ENCODE measurements at places on chromosomes 6 and 20.

DNA sequence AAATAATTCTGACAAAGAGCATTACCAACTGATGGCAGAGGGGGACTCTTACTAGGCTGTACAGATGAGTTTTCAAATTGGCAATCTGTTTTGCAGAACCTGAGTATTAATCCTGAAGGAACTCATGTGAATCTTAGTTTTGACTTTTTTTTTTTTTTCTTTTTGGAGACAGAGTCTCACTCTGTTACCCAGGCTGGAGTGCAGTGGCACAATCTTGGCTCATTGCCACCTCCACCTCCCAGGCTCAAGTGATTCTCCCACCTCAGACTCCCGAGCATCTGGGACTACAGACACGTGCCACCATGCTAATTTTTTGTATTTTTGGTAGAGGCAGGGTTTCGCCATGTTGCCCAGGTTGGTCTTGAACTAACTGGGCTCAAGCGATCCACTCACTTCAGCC is 49.3 kb downstream of the KCTD20 start:
- no peak for DNase-seq

GRCh38 chr6:150900049-150900448 is 34.5 kb downstream of the MTHFD1L start:
- DNase-seq = no peak

GRCh38 chr6:6392214-6393068 is 72.0 kb upstream of the F13A1 start:
- no peak for DNase-seq

- no peak for DNase-seq
Measured at GRCh38 chr6:81892891-81893290, 140.4 kb upstream of the TENT5A start.

DNA sequence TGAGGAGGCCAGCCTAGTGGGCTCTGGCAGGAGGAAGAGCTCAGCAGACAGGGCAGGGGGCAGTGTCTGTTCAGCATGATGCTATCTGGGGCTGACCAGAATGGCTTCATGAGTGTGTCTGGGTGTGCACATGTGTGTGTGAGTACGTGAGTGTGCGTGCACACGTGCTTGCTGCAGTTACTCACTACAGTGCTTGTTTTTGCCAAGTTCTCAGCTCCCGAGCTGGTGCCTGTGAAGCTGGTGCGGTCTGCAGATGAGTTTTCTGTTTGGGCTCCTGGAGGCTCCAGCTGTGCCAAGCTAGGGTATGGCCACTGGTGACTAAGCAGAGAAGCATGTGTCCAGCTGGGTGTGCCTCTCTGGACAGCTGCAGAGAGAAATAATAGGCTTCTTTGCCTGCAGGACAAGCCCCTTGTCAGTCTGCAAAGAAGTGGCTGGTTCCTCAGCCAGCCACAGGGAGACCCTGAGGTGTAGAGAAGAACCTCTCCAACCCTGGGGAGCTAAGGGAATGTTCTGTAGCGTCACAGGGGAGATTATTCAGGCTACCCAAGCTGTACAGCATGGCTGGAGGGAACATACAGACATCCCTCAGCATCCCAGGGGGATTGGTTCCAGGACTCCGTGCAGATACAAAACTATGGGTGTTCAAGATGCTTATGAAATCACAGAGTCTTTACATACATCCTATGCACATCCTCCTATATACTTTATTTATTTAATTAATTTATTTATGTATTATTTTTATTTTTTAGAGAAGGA is 40.2 kb upstream of the FAM50B start:
- no peak for DNase-seq

DNA sequence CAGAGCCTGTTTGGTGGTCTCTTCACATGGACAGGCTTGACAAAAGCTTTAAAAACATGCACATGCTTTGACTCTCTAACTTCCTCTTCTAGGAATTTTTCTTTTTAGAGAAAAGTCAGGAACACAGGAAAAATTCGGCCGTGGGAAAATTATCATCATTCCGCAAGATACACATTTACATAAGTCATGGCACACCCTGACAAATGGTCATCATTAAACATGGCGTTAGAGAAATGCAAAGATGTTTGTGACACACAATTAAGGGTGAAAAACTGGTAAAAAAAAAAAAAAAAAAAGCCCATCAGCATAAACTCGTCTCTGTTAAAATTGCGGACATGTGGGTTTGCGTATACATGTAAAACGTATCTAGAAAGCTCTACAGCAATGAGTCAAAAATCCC is 134.2 kb upstream of the AGPAT4 start:
- no peak for DNase-seq

GRCh38 chr20:60410618-60411264 is 452.5 kb downstream of the CDH26 start:
- no peak for DNase-seq

GRCh38 chr20:52439375-52439774 is 247.8 kb upstream of the ZFP64 start:
- no peak for DNase-seq

GRCh38 chr6:37998366-37998765 is 178.8 kb downstream of the ZFAND3 start:
- no peak for DNase-seq

DNA sequence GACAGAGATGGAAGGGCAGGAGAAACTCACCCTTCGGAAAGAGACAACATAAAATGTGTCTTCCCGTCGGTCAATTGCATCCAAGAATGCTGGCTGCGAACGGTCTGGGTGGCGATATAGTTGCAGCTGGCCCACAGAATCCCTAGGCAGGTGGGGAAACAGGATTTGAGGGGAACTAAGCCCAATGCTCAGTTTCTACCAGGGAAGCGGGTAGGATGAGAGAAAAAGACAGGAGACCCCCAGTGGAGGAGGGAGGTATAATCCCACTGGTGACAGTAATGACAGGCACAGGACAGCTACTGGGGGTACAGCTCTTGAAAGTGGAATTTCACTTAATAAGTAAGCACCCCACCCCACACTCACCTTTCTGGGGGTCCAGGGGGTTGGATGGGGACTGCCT is 7.5 kb upstream of the TNXB start:
- peak; percentile 56 for DNase-seq

GRCh38 chr6:117188627-117189201 is 76.6 kb upstream of the VGLL2 start:
- DNase-seq = no peak

GRCh38 chr20:35269055-35269781 is 8.7 kb downstream of the MMP24OS start:
- DNase-seq = peak; percentile 45

GRCh38 chr6:26520850-26521599 is 17.1 kb upstream of the HMGN4 start:
- peak; percentile 94 for DNase-seq

DNA sequence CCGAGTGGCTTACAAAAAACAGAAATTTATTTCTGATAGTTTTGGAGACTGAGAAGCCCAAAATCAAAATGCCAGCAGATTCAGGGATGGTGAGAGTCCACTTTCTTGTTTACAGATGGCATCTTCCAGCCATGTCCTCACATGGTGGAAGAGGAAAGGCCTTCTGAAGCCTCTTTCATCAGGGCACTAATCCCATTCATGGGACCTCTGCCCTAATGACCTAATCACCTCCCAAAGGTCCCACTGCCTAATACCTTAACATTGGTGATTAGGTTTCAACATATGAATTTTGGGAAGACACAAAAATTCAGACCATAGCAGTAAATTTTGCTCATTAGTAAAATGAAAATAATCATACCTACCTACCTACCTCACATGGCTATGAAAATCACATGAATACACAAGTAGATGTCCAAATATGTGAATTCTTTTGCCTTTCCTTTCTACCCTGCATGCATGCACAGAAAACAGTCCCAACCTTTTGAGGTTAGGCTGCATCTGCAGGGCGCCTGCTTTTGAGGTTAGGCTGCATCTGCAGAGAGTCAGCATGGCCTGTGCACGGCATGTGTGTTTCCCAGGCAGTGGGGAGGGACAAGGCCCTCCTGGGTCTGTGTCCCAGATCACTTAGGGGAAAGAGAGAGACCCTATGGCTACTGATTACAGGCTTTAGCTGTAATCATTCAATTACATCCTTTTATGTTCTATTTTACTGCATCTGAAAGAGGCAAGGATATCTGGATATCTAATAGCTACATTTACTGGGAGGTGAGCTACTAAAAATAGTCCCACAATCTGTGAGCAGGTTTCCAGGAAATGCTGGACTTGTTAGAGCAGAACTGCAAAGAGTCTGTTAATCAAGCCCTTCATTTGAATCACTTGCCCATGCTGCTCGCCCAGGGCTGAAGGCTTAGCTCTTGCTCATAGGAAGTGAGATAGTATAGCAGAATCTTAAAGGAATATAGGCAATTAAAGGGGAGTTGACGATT is 497.7 kb upstream of the MARCKS start:
- no peak for DNase-seq

DNA sequence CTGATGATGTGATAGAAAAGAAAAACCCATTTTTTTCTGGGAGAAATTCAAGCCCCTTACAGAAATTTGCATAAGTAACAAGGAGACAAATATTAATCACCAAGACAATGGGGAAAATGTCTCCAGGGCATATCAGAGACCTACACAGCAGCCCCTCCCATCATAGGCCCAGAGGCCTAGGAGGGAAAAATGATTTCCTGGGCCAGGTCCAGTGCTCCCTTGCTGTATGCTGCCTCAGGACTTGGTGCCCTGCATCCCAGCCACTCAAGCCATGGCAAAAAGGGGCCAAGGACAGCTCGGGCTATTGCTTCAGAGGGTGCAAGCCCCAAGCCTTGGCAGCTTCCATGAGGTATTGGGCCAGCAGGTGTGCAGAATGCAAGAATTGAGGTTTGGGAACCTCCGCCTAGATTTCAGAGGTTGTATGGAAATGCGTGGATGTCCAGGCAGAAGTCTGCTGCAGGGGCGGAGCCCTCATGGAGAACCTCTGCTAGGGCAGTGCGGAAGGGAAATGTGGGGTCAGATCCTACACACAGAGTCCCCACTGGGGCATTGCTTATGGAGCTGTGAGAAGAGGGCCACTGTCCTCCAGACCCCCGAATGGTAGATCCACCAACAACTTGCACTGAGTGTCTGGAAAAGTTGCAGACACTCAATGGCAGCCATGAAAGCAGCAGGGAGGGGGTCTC is 7.6 kb upstream of the DBNDD2 start:
- DNase-seq = no peak

- DNase-seq = no peak
Measured at GRCh38 chr6:112639391-112639831, 292.3 kb downstream of the RFPL4B start.

DNA sequence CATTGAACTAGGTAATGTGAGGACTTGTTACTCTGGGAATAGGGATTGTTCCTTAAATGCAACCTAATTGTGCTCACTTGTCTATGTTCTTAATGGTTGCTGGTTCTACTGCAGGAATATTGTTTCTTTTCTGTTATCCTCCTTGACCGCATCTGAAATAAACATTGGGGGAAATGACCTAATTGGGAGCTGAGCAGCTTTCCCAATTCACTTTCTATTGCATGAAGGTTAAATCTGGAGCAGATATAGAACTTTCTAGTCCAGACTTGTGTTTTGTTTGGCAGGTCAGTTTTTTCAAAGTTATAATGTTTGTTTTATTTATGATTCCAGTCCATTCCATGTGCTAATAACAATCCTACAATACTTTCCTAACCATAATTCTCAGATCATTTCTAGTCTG is 981.0 kb upstream of the CITED2 start:
- DNase-seq = no peak

DNA sequence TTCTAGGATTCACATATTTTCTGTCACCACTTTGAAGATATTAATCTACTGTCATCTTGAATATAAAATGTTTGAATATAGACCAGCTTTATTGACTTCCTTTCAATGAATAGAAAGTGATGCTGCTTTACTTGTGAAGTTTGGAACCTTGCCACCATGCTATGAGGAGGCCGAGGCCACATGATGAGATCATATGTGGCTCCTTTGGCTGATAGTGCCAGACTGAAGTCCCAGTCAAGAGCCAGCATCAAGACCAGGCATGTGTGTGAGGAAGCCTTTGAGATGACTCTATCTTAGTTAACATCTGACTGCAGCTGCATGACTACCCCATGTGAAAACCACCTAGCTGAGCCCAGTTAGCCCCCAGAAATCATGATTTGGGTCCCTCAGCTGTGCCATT is 169.5 kb downstream of the OTOR start:
- no peak for DNase-seq

- no peak for DNase-seq
Measured at GRCh38 chr6:113208726-113209125, 648.4 kb upstream of the MARCKS start.

DNA sequence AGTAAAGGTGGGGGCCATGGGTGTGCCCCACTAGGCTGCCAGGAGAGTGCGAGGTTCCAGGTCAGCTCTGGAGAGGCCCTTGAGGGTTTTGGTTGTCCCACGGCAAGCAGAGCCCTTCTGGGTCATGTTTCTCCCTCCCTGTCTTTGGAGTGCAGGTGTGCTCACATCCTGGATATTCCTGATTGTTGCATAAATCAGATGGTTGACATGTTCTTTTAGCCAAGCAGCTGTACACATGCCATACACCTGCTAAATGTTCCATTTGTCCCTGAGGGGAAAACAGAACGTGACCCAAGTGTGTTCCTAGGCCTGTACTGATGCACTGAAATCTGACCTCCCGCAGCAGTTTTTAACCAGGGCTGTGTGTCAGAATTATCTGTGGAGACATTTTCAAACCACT is 77.5 kb upstream of the BEND3 start:
- no peak for DNase-seq

- DNase-seq = no peak
Measured at GRCh38 chr6:55543633-55544309, 35.2 kb downstream of the HMGCLL1 start.

DNA sequence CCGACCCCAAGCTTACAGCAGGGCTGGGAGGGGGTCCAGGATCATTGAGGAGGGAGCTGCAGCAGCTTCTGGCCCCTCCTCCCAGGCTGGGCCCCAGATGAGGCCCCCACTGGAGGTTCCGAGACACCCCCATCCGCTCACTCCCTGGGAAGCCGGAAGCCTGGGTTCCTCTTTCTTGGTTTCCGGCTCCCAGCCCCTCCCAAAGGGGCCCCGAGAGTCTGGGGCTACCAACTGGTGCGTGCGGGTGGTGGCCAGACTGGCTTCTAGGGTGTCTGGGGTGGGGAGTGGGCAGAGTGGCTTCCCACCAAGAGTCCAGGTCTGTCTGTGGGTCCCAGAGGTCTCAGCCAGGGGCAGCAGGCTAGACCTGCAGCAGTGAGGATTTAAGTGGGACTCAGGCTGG is 2.2 kb downstream of the RGS19 start:
- DNase-seq = no peak

GRCh38 chr6:47075741-47076421 is 33.7 kb upstream of the ADGRF1 start:
- DNase-seq = no peak

GRCh38 chr6:14207448-14207847 is 89.9 kb downstream of the CD83 start:
- DNase-seq = no peak

- DNase-seq = no peak
Measured at GRCh38 chr6:131015630-131016263, 47.3 kb downstream of the EPB41L2 start.

Measured in hematopoietic multipotent progenitor cell treated with erythropoietin and hydrocortisone succinate and interleukin-3 and kit ligand, for 17 days (in vitro differentiated cells).